ENCODE measurements at places on chromosomes 2 and 18.
A peak's percentile ranks its signal among the peaks of the same experiment; 100 is the strongest.

DNA sequence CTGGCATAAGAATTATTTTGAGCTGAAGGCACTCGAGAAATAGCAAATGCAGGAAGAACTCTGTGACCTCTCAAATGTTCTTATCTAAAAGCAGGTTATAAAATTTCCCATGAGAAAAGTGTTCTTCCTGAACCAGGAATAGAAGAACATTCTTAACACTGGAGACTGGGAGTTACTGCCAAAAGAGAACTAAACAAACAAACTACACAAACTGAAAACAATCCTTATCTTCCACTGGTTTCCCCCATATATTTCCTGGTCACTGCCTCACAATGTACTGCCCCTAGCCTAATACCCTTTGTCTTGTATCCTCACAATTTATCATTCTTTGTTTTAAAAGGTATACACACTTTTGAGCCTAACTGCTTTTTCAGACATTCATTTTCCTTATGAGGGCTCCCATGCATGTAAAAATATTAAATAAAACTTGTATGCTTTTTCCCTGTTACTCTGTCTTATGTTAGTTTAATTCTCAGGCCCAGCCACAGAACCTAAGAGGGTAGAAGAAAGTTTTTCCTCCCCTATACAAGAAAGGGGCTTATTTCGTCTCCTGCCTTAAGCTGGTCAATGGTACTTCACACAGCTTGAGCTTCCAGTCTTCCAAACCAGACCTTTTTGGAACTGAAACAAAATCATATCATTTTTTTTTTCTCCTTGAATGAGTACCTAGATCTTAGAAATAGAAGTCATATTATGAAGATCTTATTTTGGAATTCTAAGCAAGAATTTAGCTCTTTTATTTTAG lies 110.6 kb downstream of the MSTN start:
- DNase-seq, result no peak

DNA sequence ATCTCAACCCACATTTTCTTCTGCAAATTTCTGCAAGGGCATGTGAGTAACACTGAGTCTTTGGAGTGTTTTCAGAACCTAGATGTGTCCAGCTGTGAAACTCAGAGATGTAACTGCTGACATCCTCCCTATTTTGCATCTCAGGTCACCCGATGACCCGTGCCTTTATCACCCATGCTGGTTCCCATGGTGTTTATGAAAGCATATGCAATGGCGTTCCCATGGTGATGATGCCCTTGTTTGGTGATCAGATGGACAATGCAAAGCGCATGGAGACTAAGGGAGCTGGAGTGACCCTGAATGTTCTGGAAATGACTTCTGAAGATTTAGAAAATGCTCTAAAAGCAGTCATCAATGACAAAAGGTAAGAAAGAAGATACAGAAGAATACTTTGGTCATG lies 8.0 kb downstream of the UGT1A1 start:
- DNase-seq, result no peak

DNA sequence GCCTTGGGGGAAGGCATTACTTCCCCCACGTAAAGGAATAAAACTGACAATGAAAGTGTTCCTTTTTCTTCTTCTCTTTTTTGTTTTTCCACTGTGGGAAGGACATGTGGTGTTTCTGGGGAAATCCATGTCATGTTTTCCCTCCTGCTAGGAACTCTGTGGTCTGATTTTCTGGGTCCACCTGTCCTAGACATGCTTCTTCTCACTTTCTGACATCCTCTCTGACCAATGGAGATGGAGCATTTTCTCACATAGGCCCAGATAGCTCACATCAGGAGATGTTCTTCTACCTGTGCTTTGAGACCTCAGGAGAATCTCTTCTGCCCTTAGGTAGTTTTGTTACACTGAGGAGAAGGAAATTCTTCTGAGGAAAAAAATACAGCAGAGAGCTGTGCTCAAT lies 252.0 kb upstream of the SIX3 start:
- DNase-seq, result no peak

GRCh38 chr2:12310399-12310798 lies 406.3 kb upstream of the TRIB2 start:
- DNase-seq, result no peak

DNA sequence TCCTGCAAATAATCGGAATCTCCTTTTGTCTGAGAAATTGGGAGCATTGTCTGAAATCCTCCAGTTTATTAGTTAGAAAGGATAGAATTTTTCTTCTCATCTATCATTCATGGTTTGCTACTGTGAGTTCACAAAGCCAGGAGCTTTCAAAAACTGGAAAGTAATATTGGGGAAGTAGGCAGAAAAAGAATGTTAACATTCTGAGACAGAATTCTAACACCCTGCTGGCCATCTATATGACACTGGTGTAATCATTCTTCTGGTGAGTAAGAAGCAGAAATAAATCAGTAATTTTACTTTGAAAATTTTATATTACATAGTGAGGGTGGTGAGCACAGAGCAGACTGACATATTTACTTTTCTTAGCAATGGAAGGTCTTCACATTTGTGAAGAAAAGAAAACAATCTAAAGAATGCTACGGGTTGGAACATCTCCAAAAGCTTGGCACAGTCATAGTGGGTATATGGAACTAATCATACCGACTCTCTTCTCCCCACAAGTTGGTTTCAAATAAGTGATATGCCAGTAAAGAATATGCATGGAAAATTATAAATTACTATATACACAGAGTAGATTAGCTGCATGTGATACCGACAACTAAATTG lies 344.9 kb downstream of the LPIN1 start:
- DNase-seq, result no peak

- DNase-seq, result no peak
Measured at GRCh38 chr18:51862051-51862715, 477.8 kb upstream of the DCC start.

GRCh38 chr18:22309191-22309590 lies 108.5 kb downstream of the CTAGE1 start:
- no peak for DNase-seq

GRCh38 chr2:235105821-235106359 lies 154.1 kb downstream of the SH3BP4 start:
- no peak for DNase-seq

DNA sequence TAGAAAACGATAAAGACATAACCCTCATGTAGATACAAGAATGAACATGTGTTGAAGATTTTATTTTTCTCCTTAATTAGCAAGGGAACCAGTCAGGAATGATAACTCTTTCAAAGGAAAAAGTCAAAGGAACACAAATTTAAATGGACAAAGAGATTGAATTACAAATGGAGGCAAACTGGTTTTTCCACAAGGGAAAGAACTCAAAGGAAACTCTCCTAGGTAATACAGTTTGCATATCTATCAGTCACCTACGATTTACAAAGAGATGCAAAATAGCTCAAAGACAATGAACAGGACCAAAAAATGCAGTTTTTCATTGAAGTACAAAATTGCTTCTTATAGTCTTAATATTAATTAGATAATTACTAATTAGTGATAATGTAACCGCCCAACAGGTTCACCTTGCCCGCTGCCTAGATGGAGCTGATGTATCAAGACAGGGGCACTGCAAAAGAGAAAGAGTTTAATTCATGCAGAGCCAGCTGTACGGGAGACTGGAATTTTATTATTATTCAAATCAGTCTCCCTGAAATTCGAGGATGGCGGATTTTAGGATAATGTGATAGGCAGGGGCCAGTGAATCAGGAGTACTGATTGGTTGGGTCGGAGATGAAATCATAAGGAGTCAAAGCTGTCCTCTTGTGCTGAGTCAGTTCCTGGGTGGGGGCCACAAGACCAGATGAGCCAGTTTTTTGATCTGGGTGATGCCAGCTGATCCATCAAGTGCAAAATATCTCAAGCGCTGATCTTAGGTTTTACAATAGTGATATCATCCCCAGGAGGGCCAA lies 151.0 kb downstream of the TMEM17 start:
- no peak for DNase-seq

GRCh38 chr2:225737556-225737955 lies 338.0 kb downstream of the NYAP2 start:
- DNase-seq, result no peak

DNA sequence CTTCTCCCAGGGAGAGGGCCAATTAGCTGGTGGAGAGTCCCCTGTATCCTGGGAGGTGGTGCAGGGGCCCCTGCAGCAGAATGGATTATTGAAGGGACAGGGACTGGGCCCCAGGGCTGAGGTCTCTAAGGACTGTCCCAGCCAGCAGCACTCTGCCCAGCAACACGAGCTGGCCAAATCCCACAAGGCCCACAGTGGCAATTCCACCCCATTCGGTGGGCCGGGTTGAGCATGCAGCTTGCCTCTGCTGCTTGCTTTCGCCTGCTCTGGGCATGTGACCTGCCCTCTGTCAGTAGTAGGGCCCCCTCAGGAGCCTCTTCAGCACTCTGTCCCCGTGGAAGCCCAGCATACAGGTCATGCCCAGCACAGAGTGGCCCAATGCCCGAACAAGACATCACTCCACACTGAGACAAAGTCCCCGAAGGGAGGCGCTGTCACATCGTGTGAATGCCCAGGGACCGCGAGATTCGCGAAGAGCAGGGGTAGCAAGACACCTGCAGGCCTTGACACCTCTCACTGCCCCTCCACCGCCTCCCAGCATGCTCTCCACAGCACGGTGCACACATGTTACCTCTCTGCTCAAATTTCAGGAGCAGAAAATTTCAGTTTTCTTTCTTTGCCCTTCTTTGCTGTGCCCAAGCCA lies 65.4 kb downstream of the CRACDL start:
- peak; percentile 78 for DNase-seq

DNA sequence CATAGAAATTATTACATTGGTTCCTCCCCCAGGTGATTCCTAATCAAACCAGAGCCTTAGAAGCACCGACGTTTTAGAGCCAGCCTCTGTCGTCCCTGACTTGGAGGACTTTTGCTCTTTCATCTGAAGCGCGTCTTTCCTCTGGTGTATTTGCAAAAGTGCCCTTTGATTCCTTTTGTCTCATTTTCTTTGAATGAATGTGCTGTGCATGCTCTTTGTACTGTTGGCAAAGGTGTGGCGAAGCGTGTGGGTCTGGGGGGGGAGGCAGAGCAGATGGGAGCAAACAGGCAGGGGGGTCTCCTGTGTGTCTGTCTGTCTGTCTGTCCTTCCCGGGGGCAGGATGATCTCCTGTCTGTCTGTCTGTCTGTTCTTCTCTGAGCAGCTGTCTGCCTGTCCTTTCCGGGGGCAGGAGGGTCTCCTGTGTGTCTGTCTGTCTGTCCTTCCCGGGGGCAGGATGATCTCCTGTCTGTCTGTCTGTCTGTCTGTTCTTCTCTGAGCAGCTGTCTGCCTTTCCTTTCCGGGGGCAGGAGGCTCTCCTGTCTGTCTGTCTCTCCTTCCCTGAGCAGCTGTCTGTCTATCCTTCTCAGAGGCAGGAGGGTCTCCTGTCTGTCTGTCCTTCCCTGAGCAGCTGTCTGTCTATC lies 205.5 kb upstream of the MYT1L start:
- no peak for DNase-seq

- DNase-seq, result no peak
Measured at GRCh38 chr2:32962690-32963089, 15.9 kb downstream of the LTBP1 start.

GRCh38 chr2:102484310-102485061 lies 11.5 kb downstream of the SLC9A4 start:
- DNase-seq, result no peak

DNA sequence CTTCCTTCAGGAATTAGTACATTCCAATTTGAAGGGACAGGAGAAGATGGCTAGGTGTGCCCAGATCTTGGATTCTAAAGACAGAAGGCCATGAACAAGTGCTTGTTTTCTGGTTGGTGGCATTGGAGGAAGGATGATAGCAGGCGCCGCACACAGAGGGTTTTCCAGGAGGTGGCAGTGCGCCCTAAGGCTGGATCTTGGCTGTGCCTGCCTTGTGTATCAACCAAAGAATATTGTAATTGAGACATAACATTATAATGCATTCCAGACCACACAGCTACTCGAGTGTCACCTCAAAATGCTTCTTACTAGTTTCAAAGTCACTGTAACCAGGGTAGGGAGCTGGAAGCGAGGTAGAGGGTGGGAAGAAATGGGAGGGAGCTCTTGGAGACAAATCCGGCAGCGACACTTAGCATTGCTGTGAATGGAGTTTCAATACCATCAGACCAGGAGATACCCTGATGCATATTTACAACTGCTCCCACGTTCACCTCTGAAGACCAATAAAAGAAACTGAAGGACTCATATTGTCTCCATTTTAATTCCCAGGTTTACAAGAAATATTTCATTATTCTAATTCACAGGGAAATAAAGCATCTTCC lies 42.5 kb downstream of the CPO start:
- peak; percentile 52 for DNase-seq

DNA sequence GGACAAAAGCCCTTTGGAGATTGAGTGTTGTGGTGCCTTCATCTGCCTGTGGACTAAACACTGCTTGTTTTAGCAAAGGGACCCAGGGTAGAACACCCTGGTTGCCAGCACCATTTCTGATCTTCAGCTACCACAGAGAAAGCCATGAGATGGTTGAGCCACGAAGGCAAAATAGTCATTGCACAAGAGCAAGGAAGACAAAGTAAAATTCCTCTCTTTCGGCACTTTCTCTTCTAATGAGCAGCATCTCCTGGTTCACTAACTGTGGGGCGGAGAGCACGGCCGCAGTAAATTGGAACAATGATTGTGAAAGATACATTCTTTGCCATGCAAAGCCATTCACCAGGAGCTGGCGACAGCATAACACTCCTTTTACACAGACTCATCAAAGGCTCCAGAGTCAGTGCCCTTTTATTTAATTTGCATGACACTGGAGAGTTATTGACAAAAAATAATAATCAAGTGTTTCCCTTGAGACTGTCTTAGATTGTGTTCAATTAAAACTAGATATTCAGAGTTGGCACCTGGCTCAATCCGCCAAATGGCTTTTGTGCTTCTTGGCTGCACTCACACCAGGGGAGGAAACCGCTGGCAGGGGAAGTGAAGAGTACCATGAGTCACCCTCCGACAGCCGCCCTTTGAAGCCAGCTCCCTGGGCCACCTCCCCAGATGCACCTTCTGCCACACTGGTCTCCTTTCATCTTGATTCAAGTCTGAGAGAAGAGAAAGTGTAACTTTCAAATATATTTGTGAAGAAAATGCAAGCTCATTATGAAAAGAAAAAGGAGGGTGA lies 100.5 kb upstream of the MEIS1 start:
- DNase-seq, result no peak

DNA sequence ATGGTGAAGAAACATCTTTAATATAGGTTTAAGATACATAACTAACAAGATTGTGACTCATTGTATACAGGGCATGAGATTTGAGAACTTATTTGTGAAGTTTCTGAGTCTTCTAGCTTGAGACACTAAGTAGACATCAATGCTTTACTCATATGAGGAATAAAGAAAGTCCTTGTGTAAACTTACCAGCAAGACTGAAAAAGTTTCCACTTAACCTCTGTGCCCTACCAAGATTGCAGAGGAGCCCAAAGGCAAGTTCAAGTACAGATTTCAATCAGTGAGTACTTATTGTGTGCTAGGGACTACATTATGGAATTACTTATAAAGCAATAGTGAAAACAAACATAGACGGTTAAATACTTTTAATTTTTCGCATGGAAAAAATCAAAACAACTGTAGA lies 1041.2 kb upstream of the CELF4 start:
- no peak for DNase-seq

DNA sequence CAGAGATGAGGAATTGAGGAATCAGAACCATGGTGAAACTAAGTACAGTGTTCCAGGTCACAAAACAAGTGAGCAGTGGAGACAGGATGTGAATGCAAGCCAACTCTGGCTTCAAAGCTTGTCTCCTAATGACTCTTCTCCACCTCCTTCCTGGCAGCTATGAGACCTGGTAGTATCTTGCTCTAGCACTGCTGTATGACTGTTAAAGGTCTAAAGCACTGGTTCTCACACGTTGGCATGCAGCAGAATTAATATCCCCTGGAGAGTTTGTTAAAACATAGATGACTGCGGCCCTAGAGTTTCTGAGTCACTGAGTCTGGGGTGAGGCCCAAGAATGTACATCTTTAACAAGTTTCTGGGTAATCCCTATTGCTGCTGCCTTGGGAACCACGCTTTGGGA lies 63.3 kb downstream of the SUCLG1 start:
- DNase-seq, result no peak

- no peak for DNase-seq
Measured at GRCh38 chr2:20145497-20146193, 79.3 kb downstream of the SDC1 start.

Data from NCI-H2029 (cell line).